AG04449 (cell line): ENCODE measurements at places on chromosomes 1 and 21.

DNA sequence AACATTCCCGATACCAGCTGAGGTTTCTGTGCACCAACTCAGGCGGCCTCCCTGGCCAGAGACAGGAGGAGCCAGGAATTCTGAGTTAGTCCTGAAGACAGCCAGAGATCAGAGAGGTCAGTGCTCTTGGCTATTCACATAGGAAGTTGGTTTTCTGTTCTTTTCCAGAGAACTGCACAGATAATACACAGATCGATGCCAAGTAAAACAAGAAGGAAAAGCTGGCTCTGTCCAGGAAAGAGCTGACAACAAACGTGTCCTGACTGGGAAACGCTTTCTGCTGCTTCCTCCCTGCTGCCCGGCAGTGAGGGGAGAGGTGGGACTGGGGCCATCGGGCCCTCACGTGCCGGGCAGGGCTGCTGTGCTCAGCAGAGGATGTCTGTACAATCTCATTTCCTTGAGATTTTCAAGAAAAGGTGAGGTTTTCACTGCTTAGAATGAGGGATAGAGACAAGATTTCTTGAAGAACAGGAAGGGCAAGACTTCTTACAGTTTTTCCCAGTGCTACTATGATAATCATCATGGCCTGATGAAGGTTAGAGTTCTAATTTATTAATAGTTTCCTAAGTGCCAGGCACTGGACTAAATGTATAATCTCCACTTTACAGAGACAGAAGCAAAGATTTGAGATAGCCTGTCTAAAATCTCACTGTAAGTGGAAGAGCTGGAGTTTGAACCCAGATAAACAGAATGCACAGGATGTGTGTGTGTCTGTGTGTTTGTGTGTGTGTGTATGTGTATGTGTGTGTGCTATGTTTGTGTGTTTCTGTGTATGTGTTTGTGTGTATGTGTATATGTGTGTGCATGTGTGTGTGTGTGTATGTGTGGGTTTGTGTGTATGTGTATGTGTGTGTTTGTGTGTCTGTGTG, 211.0 kb upstream of the RAB4A start:
- DNase-seq, result no peak

DNA sequence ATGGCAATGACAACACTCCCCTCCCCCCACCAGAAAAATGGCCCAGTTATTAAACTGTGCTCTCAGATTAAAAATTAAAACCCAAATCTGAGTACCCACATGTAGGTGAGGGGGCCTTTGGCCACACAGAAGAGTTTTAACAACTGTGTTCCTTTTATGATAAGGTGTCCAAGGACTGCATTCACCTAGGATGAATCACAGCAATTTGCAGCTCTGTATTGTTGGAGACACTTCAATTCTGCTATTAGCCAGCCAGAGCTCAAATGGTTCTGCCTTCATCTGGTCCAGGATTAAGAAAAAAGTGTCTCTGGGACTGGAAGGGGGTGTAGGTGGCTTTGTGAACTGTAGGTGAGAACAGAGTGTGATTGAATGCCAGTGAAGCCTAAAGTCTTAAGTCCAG, 43.3 kb upstream of the DIRAS3 start:
- DNase-seq, result no peak

DNA sequence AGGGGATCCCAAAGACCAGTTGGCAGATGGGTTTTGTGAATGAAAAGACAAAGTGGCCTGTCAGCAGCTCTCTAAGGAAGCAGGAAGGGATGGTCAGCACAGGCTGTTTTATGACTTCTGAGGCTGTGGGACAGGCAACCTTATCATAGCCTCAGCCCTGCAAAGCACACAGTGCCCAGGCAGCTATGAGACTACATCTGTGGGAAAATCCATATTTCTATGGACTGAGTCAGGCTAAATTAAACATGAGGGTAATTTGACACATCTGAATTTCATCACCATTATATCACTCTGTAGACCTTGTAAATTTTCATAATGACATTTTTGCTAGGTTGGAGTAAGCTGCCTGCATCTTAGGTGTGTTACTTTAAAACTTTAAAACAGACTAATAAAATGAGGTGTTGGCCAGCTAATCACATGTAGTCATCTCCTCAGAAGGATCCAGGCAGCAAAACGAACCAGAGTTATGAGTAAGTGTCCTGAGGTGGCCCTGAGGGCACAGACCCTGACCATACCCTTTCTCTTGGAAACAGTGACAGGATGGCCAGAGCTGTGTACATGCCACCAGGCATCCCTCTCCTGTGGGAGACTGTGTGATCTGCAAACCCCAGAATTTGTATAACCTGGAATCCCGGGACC, 14.6 kb downstream of the NGF start:
- DNase-seq, result no peak

DNA sequence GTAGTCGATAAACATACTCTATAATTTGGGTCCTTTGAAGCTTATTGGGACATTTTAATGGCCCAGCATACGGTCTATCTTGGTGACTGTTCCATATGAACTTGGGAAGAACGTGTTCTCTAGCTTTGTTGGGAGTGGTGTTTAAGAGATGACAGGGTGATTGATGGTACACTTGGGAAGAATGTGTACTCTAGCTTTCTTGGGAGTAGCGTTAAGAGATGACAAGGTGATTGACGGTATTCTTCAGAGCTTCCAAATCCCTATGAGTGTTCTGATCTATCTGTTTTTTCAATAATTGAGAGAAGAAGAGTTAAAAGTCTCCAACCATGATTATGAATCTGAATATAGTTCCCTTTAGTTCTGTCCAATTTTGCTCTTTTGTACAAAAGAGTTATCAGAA, 9.4 kb downstream of the NPHP4 start:
- no peak for DNase-seq

DNA sequence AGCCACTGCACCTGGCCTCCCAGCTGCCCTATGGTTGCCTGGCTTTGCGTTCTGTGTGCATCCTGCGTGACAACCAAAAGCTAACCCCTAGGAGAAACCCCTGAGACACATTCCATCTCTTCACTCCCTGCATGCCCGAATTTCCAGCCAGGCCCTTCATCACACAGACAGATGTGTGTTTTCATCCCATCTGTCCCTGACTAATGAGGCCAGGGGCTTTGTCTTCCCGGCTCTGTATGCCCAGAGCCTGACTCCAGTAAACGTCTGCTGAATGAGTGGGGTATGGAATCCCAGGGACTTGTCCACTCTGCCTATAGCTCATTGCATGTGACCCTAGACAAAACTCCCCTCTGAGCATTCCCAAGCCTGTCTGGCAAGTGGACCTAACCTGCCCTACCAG, 9.6 kb downstream of the ESPN start:
- no peak for DNase-seq

- peak; percentile 57 for DNase-seq
Observed at GRCh38 chr1:150578272-150579109, 919 bp downstream of the MCL1 start.

DNA sequence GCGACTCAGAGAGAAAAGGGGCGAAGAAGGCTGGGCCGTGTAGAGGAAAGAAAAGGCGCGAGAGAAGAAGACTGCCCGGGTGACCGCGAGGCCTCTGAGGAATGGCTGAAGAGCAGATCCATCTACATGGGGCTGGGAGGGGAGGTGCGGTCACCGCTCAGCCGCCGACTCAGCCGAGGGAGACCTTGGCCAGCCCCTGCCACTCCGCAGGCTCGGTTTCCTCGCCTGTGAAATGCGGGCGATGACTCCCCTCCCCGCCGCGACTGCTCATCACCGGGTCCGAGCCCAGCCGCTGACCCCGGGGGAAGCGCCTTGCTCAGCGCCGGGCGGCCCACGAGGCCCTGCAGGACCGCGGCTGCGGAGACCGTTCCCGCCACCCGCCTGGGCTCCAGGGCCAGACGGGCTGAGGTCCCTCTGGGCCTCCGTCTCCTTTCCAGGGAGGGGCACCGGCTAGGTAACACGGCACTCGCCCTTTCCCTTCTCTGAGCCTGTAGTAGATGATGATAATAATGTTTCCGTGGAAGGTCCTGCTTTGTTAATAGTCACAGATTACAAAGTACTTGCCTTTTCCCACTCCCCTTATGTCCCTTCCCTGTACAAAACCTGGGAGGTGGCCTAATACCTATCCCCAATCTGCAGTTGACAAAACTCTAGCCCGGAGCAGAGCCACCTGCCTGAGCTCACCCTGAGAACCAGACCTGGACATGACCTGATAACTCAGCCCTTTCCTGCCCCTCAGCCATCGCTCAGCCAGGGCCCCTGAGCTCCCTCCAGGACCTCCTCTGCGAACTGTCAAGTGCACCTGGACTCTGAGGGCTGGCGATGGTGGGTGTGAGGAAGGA, 1.6 kb upstream of the BSND start:
- DNase-seq, result no peak

DNA sequence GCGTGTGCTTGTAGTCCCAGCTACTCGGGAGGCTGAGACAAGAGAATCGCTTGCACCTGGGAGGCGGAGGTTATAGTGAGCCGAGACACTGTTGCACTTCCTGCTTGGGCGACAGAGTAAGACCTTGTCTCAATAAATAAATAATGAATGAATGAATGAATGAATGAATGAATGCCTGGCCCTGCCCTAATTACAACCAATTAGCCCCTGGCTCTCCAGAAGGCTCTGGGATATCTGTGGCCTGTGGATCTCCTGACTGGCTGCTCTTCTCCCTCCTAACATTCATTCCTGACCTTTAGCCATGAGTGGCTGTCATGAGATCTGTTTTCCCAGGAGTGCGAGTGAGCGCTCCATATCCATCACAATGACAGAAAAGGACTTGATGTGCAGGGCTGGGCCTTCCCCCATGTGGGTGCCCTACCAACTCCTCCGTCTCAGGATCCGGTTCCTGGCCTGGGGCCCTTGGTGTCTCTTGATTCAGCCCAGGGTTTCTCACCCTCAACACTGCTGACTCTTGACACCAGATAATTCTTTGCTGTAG, 243.6 kb upstream of the TMEM51 start:
- DNase-seq, result no peak

DNA sequence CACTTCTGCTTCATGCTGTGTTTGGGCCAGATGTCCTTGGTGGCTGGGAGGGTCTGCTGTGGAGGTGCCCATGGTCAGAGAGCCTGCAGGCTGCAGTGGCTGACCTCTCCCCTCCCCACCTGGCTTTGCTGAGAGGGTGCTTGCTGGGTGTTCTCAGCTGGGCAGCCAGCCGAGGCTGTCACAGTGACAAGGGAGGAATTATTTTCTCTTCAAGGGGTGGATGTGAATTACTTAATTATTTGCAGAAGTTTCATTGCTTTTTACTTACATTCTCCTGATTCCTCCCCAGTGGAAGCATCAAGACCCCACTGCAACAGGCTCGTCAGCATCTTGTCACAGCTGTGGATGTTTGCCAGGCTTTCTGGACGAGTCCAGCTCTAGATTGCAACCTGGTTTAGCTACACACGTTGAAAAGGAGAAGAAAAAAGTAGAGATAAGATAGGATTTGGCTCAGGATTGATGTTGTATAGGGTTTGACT, 70.3 kb downstream of the GALNT2 start:
- DNase-seq, result no peak

DNA sequence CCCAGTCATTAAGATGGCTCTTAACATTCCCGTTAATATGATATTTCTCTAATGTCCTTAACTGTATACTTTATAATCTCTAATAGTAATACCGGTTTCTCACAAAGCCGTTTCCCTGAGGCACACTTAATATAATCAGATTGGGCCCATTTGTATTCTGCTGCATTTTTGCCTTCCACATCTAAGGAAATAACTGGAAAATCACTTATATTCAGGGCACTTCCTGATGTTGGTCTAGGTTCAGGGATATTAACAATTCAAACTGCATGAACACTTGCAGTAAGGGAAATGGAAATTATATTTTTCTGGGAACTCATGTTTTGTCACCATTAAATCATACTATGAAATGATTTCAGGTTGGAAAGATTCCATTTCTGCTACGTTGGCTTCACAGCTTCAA, 119.8 kb downstream of the TPR start:
- DNase-seq, result no peak

GRCh38 chr21:15741510-15741909, 11.7 kb downstream of the USP25 start:
- DNase-seq, result no peak

DNA sequence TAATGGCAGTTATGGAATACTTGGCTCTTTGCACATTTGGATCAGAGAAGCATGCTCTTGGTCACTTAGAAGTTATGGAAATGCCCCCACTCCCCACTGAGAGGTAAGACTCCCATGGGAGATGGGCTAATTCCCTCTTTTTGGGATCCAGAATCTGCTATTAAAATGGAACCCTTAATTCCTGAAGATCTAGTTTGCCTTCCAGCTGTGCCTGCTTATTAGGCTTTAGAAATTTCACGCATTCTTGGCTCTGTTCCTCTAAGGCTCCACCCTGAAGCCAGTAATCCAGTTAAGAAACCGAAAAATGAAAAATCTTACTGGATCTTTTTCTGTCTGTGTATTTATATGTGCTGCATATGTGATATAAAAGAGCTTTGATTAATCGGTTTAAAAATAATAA, 76.7 kb downstream of the USH2A start:
- no peak for DNase-seq

- DNase-seq, result no peak
Observed at GRCh38 chr21:9008636-9009035, 1512.7 kb upstream of the TPTE start.

DNA sequence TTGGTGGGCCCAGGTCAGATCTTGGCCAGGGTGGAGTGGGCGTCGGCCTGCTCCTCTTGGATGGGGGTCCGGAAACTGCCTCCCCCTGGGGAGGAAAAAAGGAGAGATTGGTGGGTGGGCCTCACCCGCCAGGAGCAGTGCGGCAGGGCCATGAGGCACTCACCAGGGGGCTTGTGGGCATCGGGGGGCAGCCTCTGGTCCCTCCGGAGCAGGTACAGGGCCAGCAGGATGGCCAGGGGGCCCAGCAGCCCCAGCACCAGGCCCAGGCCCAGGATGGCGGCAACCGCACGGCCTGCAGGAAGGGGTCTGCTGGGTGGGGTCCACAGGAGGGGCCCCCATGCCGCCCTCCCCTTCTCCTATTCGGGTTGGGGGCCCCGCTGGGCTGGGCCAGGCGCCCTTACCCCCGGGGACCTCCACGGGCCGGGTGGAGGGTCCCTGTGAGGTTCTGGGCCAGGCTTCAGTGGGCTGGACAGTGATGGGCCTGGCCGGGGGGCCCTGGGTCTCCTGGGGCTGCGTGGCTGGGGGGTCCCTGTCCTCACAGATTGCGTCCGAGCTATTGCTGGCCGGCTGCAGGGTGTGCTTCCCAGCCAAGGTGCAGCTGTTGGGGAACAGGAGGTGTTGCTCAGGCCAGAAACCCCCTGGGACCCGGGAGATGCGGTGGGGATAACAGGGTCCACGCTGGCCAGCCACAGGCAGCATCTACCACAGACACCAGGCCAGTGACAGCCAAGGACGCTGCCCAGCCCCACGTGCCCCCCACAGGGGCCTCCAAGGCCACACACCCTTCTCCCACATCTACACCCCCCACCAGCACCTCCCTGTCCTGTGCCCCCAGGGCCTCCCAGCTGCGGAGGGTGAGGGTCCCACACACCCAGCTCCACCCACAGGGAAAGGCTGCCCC, 2.2 kb downstream of the TNFRSF4 start:
- no peak for DNase-seq

- DNase-seq, result no peak
Observed at GRCh38 chr1:65674522-65674921, 118.2 kb upstream of the PDE4B start.

GRCh38 chr1:246012341-246012740, 494.7 kb downstream of the SMYD3 start:
- DNase-seq, result no peak

- DNase-seq, result no peak
Observed at GRCh38 chr1:65289449-65289848, 19.9 kb upstream of the DNAJC6 start.
